ENCODE measurements at places on chromosomes 2 and 18. TPM values are rescaled to one million over a fixed set of nuclear protein-coding genes. Genes with fewer than 3 reads are reported as not detected.

The MTX2 gene
- 24.3 TPM for total RNA-seq

DNA sequence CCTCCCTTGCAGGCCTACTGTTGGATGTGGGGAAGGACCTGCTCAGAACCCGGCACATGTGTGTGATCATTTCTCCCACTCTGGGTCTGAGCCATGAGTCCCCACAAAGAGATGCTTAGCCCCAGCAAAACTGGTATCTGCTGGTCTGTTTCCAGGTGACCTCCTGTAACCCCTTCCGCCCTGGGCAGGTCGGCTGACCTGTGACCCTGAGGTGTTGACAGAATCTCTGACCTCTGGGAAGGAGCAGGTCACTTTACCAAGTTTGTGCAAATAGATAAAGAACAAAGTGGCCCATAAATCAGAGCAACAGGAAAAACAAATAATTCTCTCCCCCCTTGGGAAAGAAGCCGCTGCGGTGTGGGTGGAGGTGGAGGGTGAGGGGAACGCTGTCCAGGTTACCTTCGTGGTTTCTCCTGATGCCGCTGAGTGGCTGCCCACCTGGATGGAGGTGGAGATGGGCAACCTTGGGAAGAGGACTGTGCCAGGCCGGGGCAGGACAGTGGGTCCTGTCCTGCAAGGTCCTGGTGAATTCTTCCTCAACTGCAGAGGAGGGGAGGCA, 174.0 kb upstream of the MYCN start:
- no peak for DNase-seq

- DNase-seq = peak; percentile 88
Observed at GRCh38 chr18:74498712-74499627, 2.8 kb downstream of the CNDP2 start.

DNA sequence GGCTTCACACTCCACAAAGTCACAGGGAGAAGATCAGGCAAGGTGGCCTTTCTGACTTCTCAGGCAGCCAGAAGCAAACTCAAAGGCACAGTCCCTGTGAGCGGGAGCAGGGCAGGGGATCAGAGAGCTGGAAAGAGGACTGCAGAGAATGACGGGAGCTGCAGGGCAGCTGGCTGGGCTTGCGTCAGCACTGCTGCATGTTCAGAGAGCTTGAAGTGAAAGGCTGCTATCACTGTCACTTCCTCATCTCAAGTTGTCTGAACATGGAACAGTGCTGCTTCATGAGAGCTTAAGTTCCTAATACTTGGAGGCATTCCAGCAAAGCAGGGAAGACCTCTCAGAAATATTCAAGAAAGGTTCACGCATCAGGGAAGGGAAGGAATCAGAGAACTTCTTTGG, 20.4 kb downstream of the TGFBRAP1 start:
- no peak for DNase-seq

DNA sequence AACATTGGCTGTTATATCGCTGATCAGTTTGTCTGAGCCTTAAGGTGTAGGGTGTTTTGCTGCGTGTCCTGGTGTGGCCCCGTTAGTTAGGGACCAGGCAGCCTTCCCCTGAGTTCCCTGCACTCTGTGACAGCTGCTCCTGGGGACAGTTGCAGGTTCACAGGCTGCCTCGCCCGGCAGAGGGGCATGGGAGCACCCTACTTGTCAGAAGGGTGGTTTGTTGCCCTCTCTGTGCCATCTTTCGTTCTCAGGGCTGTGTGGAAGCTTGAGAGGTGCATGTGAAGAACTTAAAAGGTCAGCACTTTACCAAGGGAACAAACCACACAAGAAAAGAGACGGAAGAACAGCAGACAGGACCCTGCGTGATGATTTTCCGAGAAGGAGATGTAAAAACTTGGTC, 159.6 kb downstream of the LDLRAD4 start:
- DNase-seq = peak; percentile 18

The ZC3H15 gene
- 92.2 TPM for total RNA-seq

- no peak for DNase-seq
Observed at GRCh38 chr2:13106302-13106701, 389.6 kb downstream of the TRIB2 start.

The PSTPIP2 gene
- 14.3 TPM for total RNA-seq

The LIMS4 gene
- 1.6 TPM for total RNA-seq

DNA sequence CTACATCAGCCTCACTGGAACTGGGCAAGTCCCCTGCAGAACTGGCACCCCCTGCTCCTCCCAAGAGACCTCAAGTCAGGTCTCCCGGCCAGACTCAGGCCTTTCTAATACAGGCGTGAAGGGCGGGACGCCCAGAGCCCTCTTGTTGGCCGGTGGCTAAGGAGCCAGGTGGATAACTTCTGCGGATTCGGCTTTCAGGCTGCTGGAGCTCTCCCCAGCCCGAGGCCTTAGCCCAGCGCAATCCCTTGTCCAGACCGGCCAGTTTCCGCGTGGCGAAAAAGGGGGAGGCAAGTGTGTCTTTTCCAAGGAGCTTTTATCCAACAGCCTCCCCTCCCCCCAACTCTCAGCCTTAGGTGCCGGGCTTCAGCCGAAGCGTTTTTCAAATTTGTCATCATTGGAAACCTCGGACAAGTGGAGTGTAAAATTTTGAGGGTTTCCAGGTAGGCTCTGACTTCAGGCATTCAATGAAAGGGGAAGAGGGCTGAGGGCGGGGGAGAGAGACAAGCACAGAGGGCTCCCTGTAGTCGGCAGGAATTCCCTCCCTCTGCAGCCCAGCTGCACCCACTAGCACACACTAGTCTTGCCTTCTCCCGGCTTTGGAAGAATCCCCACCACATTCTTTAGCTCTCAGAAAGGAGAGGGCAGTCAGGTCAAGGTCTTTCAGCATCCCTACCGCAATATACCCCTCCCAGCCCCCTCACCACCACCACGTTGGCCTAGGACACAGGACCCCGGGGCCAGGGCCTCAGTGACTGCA, 9.5 kb upstream of the SATB2 start:
- no peak for DNase-seq

DNA sequence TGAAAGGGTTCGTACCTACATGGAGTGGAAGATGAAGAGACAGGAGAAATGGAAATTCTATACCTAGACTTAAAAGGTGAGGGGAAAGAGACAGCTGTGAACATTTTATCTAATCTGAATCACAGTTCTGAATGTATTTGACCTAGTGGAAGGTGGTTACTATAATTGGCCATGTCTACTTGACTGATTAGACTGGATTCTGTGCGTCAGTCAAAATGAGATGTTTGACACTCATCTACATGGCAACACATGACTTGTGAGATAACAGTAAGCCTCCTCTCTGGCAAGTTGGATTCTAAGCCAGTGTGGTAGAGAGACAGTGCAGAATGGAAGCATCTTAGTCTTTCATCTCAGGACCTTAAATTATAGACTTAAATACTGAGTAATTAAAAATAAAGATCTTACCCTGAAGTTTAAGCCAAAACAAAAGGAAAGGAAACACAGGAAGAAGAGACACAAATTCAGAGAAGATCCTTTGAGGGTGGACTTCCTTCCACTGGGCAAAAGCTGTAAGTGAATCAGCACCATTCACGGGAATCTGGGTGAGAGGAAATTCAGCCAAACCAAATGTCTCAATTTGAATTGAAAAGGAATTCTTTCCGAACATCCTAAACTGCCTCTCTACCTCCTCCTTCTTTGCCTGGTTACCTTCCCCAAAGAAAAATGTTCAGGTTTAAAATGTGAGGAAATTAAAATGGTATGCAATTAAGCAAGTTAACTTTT, 121.6 kb downstream of the EHBP1 start:
- DNase-seq = no peak

The EML6 gene
- 0.38 TPM for total RNA-seq

DNA sequence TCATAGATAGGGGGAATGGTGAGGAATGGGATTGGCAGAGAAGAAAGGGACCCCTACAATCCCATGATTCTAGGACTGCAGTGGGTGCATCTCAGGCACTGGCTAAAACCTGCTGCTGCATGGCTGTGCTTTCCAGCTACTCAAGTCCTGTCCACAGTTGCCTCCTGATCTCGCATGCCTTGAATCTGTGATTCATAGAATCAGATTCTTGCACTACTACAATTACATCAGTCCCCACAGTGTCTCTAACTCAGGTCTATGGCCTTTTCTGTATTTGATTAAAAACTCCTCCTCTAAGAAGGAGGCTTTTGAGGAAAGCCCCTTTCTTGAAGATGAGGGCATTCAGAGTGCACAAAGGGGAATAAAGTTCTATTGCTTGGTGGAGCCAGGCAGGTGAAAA, 117.4 kb downstream of the LRATD1 start:
- no peak for DNase-seq

The BIRC6 gene
- 52.9 TPM for total RNA-seq

The MAPRE2 gene
- total RNA-seq = 62.5 TPM

DNA sequence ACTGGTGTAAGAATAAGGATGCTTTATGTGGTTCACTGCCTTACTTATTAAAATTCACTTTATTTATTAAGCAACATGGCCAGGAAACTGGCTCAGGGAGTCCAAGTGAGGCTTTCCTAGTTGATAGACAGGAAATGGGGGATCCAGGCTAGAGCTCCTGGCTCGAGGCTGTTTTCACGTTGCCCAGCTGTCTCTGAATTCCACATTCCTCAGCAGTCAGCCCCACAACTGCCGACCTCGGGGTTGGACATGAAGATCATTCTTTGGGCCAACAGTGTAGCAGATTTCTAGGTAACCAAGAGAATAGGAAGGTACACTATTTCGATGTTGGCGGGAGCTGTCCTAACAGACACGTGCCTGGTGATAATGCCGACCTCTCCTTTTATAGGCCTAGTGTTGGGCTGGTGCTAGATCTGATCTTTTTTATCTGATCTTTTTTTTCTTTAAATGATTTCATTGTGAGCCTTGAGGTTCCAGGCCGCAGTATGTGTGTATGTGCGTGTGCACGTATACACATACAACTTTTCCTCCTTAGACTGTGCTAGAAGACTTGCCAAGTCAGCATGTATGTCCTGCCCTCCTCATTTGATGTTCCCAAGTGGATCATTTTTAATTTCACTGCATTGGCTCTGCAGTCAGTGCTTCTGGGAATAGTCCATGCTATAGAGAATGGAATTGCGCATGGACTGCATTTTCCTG, 103.5 kb downstream of the CABLES1 start:
- DNase-seq = no peak

DNA sequence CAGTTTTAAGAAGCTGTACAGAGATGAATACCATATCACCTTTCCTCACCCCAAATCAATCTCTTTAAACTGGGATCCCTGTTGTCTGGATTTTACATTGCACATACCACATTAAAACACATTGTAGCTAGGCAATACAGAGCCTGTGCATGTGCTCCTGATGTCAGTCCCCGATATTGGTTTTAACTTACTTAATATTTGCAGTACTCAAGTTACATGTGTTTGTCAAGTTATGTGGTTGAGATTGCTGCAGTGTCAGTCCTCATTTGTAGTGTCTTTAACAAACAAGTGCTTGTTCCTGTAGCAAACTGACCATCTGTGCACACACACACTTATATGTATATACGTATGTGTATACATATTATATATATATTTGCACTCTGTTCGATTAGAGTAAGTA, 10.4 kb upstream of the UBE2E3 start:
- no peak for DNase-seq

DNA sequence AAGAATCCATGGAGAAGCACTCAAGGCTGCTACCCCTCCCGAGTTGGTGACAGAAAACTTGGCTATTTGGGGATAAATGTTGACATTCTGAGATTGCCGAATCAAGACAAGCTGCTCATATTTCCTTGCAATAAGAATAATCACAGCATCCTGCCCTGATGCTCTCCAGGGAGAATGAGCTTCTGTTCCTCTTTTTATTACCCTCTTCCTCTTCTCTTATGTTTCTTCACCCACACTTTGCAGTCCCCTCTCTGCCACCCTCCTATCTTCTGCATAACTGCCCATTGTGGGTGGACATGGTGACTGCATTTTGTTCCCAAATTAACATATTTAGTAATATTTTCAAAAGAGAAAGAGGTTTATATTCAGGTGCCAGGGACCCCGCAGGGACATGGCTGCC, 11.9 kb upstream of the MSGN1 start:
- no peak for DNase-seq

DNA sequence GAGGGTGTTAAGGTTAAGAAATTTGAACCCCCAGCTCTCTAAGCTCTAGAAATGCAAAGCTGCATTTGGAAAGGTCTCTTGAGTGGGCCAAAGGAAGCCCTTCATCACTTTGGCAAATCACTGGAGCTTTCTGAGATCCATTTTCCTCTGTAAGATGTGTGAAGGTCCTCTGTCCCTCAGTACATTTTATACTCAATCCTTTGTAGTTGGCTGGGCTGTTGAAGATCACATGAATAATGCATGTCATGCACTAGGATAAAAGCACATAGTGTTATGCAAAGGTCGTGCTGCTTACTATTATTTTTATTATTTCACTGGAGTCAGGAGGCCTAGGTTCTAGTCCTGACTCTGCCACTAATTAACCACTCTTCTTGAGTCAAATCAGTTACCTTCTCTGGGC, 124.9 kb downstream of the FSHR start:
- DNase-seq = no peak

The EHD3 gene
- 0.67 TPM for total RNA-seq

The IL1F10 gene
- not detected for total RNA-seq

- no peak for DNase-seq
Observed at GRCh38 chr18:37565101-37565976, at the start of gene CELF4. Gene CELF4 (minus strand): TSS chr18:37565798.

- DNase-seq = no peak
Observed at GRCh38 chr18:36798738-36799473, 29.9 kb downstream of the TPGS2 start.

GRCh38 chr2:230774348-230774951, 61.8 kb downstream of the CAB39 start:
- DNase-seq = no peak
